ENCODE measurements at places on chromosomes 16 and 17. TPM values are rescaled to one million over a fixed set of nuclear protein-coding genes. Genes with fewer than 3 reads are reported as not detected.

Gene ANKRD40CL
- not detected for total RNA-seq

Gene CEP295NL
- 7.2 TPM for total RNA-seq

Gene GPR139
- total RNA-seq = not detected

Gene RNF151
- total RNA-seq = 0.98 TPM

Gene SDR42E2
- total RNA-seq = not detected

DNA sequence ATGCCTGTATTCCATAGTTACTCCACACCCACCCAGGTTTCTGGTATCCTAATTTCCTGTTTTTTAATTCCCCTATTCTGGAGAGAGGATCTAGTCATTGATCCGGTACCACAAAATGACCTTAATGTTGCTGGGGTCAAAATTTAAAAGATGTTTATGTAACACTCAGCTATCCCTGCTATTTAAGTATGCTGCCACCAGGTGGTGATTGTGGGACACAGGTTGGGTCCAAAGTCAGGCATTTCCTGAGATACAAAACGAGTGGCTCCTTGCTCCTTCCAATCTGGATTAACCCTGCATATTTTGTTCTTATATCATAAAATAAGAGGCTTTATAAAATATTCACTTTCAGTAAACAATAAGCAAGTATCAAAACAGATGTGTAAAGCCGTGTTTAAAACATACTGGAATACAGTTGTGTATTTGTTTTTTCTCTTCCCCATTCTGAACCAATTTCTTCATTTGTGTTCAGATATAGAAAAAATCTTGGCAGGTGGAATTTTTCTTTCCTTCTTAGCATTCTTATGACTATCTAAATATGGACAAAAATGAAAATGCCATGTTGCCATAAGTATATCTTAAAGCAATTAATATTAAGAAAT, 16.3 kb downstream of the HS3ST4 start:
- H3K4me1 ChIP-seq = no peaks in the 10 kb centered on the region
- H3K27me3 ChIP-seq = no peaks in the 10 kb centered on the region
- no peak overlapping the region for H3K4me3 ChIP-seq
- no peaks in the 10 kb centered on the region for H3K36me3 ChIP-seq

DNA sequence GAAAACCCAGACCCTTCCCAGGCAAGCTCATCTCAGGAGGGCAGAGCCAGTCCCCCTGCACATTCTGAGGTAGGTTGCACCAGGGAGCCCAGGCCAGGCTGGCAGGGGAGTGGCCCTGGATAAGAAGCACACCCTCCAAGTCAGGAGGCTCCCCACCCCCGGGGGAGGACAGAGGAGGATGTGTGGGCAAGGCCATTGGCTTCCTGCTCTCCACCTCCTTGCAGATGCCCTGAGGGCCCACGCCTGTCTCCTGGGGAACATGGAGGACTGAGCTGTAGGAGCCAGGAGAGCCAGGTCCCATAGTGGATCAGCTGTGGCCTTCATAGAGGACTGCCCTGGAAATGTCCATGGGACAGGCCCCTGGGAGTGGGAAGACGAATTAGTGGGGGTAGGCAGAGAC, 126.7 kb downstream of the IRF8 start:
- H3K36me3 ChIP-seq = no peaks in the 10 kb centered on the region
- H3K4me1 ChIP-seq = no peaks in the 10 kb centered on the region
- no peak overlapping the region for H3K27ac ChIP-seq

DNA sequence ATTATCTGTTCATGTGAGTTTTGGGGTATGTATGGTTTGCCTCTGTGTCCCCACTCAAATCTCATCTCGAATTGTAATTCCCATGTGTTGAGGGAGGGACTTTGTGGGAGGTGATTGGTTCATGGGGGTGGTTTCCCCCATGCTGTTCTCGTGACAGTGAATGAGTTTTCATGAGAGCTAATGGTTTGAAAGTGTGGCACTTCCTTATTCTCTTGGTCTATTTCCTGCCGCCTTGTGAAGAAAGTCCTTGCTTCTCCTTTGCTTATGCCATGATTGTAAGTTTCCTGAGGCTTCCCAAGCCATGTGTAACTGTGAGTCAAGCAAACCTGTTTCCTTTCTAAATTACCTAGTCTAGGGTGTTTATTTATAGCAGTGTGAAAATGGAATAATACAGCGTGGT, 128.1 kb upstream of the HS3ST4 start:
- DNase-seq = no peak
- no peaks in the 10 kb centered on the region for H3K36me3 ChIP-seq
- no peak overlapping the region for H3K27ac ChIP-seq
- H3K4me1 ChIP-seq = no peaks in the 10 kb centered on the region

- no peak for DNase-seq
- no peak overlapping the region for H3K27ac ChIP-seq
- no peaks in the 10 kb centered on the region for H3K36me3 ChIP-seq
- H3K27me3 ChIP-seq = no peaks in the 10 kb centered on the region
- H3K4me1 ChIP-seq = no peaks in the 10 kb centered on the region
Observed at GRCh38 chr16:83023011-83023410, 396.2 kb downstream of the CDH13 start.

GRCh38 chr17:76995387-76996105, 127.3 kb downstream of the MGAT5B start:
- no peak for DNase-seq
- no peaks in the 10 kb centered on the region for H3K36me3 ChIP-seq
- H3K4me3 ChIP-seq = no peak overlapping the region
- H3K4me1 ChIP-seq = no peaks in the 10 kb centered on the region
- H3K27ac ChIP-seq = no peak overlapping the region

GRCh38 chr17:3974138-3974687, 10.0 kb upstream of the ATP2A3 start:
- H3K27ac ChIP-seq = no peak overlapping the region
- no peaks in the 10 kb centered on the region for H3K27me3 ChIP-seq
- no peak overlapping the region for H3K4me3 ChIP-seq
- H3K36me3 ChIP-seq = no peaks in the 10 kb centered on the region
- no peak for DNase-seq

DNA sequence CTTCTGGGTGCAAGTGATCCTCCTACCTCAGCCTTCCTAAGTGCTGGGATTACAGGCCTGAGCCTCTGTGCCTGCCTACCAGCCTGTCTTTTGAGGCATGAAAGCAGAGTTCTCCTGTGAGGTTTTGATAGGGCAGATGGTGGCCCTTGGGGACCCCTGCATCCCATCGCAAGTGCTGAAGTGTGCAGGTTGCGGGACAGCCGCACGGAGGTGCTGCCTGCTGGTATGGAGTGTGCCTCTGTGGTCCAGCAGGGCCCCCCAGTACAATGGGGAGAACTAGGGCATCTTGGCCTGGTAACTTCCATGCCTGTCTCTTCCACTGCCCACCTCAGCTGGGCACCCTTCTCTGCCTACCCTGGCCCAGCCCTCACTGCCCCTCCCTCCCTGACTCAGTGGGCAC, 9.9 kb upstream of the NDRG4 start:
- no peak overlapping the region for H3K27ac ChIP-seq
- no peaks in the 10 kb centered on the region for H3K4me1 ChIP-seq

DNA sequence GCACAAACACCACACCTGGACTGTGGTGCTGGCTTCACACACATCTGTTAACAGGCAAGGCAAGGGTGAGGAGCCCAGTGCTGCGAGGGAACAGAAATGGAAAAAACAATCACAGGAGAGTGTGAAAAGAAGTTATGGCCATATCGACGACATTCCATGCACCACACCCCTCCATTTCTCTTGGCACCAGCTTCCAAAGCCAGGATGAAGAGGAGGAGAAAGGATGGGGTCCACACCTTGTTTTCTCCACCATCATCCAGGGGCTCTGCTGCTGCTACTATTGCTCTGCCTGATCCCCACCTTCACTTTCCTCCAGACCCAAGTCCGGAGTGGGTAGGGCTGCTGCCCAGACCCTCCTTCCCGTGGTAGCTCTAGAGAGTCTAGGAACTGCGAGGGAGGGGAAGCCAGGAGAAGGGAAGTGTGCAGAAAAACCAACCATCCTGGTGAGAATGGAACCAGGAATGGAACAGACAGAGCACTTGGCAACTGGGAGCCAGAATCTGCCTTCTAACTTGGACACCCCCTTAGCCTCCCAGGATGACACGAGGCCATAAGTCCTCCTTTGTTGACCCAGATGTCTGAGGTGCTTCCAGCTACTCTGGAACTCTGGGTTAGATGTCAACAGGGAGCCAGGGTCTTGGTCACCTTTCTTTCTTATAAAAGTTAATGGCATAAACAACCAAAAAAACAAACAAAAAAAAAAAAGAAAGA, 1.2 kb upstream of the PROCA1 start:
- peaks cover 10% of the 10 kb centered on the region for H3K4me1 ChIP-seq
- no peaks in the 10 kb centered on the region for H3K36me3 ChIP-seq
- no peak overlapping the region for H3K27ac ChIP-seq
- H3K4me3 ChIP-seq = no peak overlapping the region

GRCh38 chr16:651844-652243, 2.7 kb downstream of the WDR90 start:
- H3K4me3 ChIP-seq = no peak overlapping the region
- H3K27me3 ChIP-seq = no peaks in the 10 kb centered on the region
- H3K27ac ChIP-seq = no peak overlapping the region

- no peak overlapping the region for H3K4me3 ChIP-seq
- no peaks in the 10 kb centered on the region for H3K27me3 ChIP-seq
- peak; percentile 57 for DNase-seq
- no peaks in the 10 kb centered on the region for H3K36me3 ChIP-seq
- H3K4me1 ChIP-seq = no peaks in the 10 kb centered on the region
Observed at GRCh38 chr17:56786989-56787482, 46.7 kb downstream of the C17orf67 start.

- H3K4me3 ChIP-seq = peak overlapping the region; percentile 43
- no peaks in the 10 kb centered on the region for H3K36me3 ChIP-seq
- DNase-seq = no peak
Observed at GRCh38 chr17:76026714-76027158, 370 bp downstream of the EVPL start.

DNA sequence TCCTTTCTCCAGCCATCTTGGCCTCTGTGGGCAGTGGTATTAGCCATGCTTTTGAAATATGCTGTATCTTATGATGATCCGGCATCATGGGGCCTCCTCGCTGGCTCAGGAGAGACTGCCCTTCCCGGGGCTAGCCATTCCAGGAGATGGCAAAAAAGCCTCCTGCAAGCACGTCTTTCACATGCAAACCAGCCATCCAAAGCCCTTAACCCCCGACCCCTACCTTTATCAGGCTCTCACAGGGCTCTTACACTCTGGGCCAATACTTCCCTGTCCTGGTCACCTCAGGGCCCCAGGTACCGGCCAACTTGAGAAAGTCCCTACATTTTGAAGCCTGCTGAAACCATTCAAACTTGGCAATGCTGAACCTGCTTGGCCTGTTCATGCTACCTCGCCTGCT, 36.4 kb downstream of the MYH13 start:
- no peaks in the 10 kb centered on the region for H3K4me1 ChIP-seq
- H3K4me3 ChIP-seq = no peak overlapping the region
- no peaks in the 10 kb centered on the region for H3K27me3 ChIP-seq
- no peak overlapping the region for H3K27ac ChIP-seq
- no peaks in the 10 kb centered on the region for H3K36me3 ChIP-seq

GRCh38 chr17:76271669-76272540, 6.8 kb downstream of the UBALD2 start:
- peak overlapping the region; percentile 86 for H3K27ac ChIP-seq
- no peaks in the 10 kb centered on the region for H3K36me3 ChIP-seq
- DNase-seq = no peak
- H3K4me3 ChIP-seq = peak overlapping the region; percentile 70

DNA sequence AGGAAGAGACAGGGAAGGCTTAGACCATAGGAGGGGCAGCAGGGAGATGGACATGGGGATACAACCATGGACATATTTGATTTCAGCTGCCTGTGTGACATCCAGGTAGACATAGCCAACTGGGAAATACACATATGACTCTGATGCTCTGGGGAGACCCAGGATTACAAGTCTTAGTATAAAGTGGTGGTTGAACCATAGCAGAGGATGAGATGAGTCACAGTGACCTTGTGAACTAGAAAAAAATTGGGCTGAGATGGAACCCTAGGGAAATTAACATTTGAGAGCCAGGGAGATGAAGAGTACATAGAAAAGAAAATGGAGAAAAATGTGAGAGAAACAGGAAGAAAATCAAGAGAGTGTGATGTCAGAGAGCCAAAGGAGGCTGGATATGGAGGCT, 10.2 kb downstream of the MARCHF10 start:
- H3K27ac ChIP-seq = no peak overlapping the region
- H3K4me1 ChIP-seq = no peaks in the 10 kb centered on the region
- no peaks in the 10 kb centered on the region for H3K36me3 ChIP-seq
- H3K4me3 ChIP-seq = no peak overlapping the region

- H3K27ac ChIP-seq = no peak overlapping the region
- no peaks in the 10 kb centered on the region for H3K36me3 ChIP-seq
- H3K27me3 ChIP-seq = no peaks in the 10 kb centered on the region
- no peak overlapping the region for H3K4me3 ChIP-seq
Observed at GRCh38 chr16:54180421-54181359, 105.9 kb downstream of the IRX3 start.

- H3K36me3 ChIP-seq = no peaks in the 10 kb centered on the region
- DNase-seq = no peak
- H3K27me3 ChIP-seq = no peaks in the 10 kb centered on the region
- H3K27ac ChIP-seq = peak overlapping the region; percentile 32
- H3K4me1 ChIP-seq = no peaks in the 10 kb centered on the region
- peak overlapping the region; percentile 23 for H3K4me3 ChIP-seq
Observed at GRCh38 chr16:12095275-12096156, 119.0 kb downstream of the SNX29 start.

GRCh38 chr16:11224894-11225676, 30.9 kb downstream of the SOCS1 start:
- peak overlapping the region; percentile 84 for H3K27ac ChIP-seq
- H3K27me3 ChIP-seq = no peaks in the 10 kb centered on the region
- DNase-seq = no peak
- H3K36me3 ChIP-seq = no peaks in the 10 kb centered on the region

DNA sequence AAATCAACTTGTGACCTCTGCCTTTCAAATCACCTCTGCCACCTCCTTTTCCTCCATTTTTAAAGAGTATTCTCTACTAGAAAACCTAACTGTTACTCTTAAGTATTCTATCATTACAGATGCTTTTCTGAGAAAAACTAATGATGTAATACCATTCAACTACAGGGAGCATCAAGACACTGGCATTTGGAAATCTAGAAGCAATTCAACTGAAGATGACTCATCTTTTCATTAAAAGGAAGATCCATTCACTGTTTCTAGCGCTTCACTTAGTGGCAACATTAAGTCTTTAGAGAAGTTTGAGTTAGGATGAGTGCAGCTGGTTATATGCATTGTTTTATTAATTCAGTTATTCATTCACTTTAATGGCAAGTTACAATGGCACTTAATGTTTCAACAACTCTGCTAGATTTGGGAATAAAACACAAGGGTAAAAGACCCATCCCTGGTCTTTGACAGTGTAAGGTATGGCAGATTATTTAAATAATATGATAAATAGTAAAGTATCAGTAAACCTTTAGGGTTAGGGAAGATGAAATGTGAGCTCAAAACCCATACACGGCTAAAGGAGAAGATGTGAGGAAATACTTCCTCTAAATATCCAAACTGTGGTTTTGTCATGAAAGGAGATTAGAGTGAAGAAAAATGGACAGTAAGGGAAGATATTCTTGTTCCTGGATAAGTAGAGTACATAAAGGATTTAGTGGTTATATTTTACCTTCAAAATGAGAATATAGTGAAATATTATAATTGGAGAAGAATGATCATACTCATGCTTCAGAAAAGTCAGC, 61.7 kb downstream of the KCNJ2 start:
- no peaks in the 10 kb centered on the region for H3K36me3 ChIP-seq
- no peaks in the 10 kb centered on the region for H3K4me1 ChIP-seq
- no peaks in the 10 kb centered on the region for H3K27me3 ChIP-seq
- no peak for DNase-seq
- no peak overlapping the region for H3K4me3 ChIP-seq
- no peak overlapping the region for H3K27ac ChIP-seq

- no peaks in the 10 kb centered on the region for H3K36me3 ChIP-seq
- no peak overlapping the region for H3K4me3 ChIP-seq
- H3K4me1 ChIP-seq = no peaks in the 10 kb centered on the region
- H3K27me3 ChIP-seq = no peaks in the 10 kb centered on the region
Observed at GRCh38 chr16:54291656-54292487, 5.3 kb upstream of the IRX3 start.

- no peaks in the 10 kb centered on the region for H3K27me3 ChIP-seq
- no peak overlapping the region for H3K27ac ChIP-seq
- H3K4me3 ChIP-seq = no peak overlapping the region
- DNase-seq = no peak
Observed at GRCh38 chr17:51289696-51290111, 29.4 kb downstream of the UTP18 start.

Measured in breast epithelium (tissue), 4 donors.